ENCODE measurements at places on chromosomes 13 and 19. TPM values are rescaled to one million over a fixed set of nuclear protein-coding genes. Genes with fewer than 3 reads are reported as not detected.

Gene ACTN4
- total RNA-seq = 519 TPM

Gene CLIP3
- 6.3 TPM for total RNA-seq

GRCh38 chr13:79869326-79869725, 388.4 kb downstream of the NDFIP2 start:
- DNase-seq = no peak

DNA sequence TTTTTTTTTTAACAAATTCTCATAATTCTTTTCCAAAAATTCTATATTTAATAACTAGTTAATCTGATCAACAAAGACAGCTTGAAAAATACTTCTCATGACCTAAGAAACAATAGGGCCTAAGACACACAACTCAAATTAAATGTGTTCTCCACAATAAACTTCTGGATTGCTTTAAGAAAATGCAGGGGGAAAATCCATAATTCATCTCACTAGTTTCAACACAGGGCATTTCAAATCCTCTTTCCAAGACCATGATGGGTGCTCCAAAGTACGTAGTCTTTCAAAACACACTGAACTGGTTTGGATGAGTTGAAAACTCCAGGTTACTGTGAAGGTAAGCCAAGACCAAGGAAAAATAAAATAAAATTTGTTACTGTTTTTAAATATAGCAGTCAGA, 62.6 kb downstream of the DCLK1 start:
- DNase-seq = no peak

- DNase-seq = peak; percentile 39
These were observed 752 bp upstream of the EDNRB start for GRCh38 chr13:77919246-77919920.

GRCh38 chr19:39778763-39779162, at the start of gene LEUTX:
LEUTX (plus strand) TSS chr19:39778854; CDS start chr19:39778921, 67 bp downstream.
- DNase-seq = no peak

DNA sequence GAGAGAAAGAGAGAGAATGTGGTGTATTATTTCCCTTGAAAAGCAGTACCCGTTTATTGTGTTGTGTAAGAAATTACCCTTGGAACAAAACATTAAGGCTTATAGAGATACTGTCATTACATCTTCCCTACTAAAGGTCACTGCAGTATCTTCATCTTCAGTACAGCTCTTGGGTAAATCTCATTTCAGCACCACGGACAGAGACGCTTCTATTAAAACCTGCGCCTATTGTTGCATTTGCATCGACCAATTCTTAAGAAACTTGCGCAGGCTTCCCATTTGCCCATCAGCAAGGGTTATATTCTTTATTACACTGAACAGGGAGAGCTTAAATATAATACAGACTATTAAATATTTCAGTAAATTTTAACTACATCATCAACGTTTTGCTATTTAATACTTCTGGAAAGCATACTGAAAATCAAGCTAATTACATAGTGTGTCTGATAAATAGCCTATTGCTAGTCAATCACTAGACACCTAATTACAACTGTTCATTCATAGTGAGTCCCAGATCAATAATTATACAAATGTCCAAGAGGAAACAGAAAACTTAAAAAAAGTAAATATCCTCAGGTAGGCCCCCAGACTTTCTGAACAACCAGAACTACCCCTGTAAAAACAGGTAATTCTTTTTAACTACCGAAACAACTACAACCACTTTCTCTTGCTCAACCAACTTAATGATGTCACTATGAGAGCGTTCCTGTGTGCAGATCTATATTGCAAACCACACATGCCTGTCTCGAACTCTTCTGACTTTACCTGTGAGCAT, 350.6 kb downstream of the LIG4 start:
- peak; percentile 25 for DNase-seq

GRCh38 chr19:42166316-42166715, 34.1 kb upstream of the POU2F2 start:
- no peak for DNase-seq

DNA sequence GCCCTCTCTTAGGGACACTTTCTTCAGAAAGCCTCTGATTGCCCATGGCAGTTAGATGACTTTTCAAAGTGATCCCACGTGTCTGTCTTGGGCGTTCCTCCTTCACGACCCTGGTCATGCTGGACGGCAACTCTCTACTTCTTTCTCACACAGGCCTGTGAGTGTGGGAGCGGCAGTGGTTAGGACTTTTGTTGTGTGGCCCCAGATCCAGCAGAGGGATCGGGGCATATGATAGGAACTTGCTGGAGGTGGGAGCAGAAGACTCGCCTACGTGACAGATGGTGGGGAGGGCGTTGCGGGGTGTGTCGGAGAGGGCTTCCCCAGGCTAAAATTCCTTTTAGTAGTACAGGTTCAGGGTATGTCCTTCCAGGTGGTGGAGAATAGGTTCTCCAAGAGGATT, 289.5 kb upstream of the MAB21L1 start:
- DNase-seq = no peak

Gene RFXAP
- total RNA-seq = 1.2 TPM

Gene PSG4
- total RNA-seq = 0.98 TPM

- no peak for DNase-seq
These were observed 2.9 kb upstream of the ADPRHL1 start for GRCh38 chr13:113456116-113456702.

DNA sequence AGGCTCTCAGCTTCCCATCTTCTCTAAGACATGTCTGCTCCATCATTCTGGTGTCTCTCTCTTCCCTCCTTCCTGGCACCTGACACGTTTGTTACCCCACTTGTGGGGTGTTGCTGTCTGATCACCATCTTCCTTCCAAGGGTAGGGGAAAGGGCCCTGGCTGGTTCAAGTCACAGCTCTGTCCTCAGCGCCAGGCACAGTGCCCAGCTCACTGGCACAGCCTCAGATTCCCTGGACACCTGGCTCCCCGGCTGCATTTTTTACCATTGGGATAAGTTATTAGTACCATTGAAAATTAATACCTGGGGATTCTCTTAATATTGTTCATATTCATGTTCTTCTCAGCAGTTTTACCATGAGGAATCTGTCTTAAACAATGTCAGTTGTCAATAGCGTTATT, 50.8 kb upstream of the LDLR start:
- DNase-seq = no peak

Gene PTGIR
- not detected for total RNA-seq

Gene GRIK5
- total RNA-seq = 0.06 TPM

Gene P2RY11
- total RNA-seq = 3.5 TPM

GRCh38 chr13:114124921-114125320, 7.5 kb downstream of the RASA3 start:
- peak; percentile 85 for DNase-seq

- peak; percentile 71 for DNase-seq
These were observed 85.2 kb downstream of the EDNRB start for GRCh38 chr13:77833331-77833863.

DNA sequence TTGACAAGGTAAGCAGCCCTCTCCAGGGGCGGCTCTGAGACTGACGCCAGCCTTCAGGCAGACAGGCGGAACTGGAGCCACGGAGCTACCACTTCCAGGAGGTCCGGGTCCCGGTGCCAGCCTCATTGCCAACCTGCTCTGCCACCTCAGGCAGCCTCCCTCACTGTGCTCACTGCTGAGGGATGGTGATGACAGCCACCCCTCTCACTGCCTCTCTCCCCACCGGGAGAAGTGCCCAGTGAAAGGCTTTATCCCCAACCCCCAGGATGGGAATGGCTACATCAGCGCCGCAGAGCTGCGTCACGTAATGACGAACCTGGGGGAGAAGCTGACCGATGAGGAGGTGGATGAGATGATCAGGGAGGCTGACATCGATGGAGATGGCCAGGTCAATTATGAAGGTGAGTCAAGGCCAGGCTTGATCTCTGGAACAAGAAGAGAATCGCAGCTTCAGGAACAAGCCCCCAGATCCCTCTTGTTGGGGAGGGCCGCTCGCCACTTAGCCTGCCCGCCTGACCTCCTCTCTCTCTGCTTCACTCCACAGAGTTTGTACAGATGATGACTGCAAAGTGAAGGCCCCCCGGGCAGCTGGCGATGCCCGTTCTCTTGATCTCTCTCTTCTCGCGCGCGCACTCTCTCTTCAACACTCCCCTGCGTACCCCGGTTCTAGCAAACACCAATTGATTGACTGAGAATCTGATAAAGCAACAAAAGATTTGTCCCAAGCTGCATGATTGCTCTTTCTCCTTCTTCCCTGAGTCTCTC, 7.6 kb downstream of the CALM3 start:
- no peak for DNase-seq

- DNase-seq = peak; percentile 68
These were observed 1.1 kb downstream of the UBXN6 start for GRCh38 chr19:4456476-4456842.

- no peak for DNase-seq
These were observed 1.6 kb upstream of the CYP2B6 start for GRCh38 chr19:40989453-40989852.

GRCh38 chr19:52453324-52454094, at the start of gene ZNF578:
ZNF578 (plus strand) TSS chr19:52453553; CDS start chr19:52501846, 48,293 bp downstream.
- DNase-seq = peak; percentile 86

DNA sequence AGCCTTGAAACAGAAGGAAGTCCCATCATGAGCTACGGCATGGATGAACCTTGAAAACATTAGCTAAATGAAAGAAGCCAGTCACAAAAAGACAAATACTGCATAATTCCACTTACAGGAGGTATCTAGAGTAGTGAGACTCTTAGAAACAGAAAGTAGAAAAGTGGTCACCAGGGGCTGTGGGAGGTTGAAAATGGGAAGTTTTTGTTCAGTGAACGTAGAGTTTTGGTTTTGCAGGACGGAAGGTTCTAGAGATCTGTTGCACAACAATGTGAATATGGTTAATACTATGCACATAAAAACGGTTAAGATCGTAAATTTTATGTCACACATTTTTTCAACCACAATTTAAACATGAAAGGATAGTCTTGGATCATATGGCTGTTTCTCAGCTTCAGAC, 11.9 kb upstream of the SLC10A2 start:
- no peak for DNase-seq

GRCh38 chr19:34184880-34185491, 12.7 kb downstream of the LSM14A start:
- no peak for DNase-seq

DNA sequence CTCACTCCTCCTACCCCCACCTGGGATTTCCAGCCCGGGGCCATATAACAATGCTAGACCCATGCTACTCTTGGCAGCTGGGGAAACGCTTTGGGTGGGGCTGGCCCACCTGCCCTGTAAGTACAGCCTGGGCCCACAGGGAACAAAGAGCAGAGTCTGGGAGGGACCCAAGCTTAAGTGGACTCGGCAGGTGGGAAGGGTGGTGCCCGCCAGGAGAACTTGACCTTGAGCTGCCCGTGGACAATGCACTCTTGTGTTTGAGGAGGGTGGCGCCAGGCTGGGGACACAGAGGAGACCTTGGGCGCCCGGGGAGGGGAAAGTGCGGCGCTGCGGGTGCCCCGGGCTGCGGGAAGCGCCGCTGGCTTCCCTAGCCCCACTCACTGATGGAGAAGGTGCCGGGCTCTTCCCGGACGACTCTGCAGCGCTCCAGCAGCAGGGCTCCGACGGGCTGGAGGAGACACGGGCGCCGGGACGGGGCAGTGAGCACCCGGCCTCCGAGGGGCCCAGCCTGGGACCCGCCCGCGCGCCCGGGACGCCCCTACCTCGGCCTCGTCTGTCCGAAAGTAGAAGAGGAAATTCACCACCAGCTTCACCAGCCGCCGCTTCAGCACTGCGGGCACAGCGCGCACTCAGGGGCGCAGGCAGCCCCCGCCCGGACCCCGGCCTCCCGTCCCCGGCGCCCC, 607 bp downstream of the PLEKHJ1 start:
- no peak for DNase-seq

- DNase-seq = no peak
These were observed 46.3 kb upstream of the MTIF3 start for GRCh38 chr13:27496536-27497273.

Gene KRTDAP
- not detected for total RNA-seq

DNA sequence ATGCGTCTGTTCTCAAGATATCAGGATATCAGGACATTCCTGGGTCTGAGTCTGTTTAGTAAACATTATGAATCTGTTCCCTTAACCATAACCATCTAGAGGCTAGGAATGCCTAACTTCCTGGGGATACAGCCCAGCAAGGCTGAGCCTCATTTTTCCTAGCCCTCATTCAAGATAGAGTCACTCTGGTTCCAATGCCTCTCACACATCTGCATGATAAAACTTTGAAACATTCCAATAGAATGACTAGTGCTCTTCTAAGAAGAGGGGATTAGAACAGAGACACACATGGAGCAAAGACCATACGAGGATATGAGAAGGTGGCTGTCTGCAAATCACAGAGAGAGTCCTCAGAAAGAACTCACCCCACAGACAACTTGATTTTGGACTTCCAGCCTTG, 20.6 kb upstream of the CABP5 start:
- no peak for DNase-seq

Gene MED16
- total RNA-seq = 36.3 TPM

DNA sequence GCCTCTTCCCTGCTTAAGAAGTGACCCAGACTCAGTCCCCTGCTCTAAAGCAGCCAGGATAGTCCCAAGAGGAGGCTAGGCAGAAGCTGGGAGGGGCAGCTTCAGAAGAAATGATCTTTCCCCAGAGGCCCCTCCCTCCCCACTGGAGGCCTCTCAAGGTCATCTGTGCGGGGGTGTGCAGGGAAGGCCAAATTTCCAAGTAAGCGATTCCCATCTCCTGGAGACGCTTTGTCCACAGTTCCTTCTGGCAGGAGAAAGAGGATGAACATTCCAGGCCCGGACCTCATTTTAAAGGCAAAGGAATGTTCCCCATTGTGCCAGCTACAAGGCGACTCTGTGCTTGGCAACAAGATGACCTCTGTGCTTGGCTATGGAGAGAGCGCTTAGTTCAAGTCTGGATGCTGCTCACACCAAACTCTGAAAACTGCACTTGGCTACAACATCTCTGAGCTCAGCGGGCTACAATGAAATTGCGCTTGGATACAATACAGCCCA, 23.5 kb downstream of the COL5A3 start:
- no peak for DNase-seq

DNA sequence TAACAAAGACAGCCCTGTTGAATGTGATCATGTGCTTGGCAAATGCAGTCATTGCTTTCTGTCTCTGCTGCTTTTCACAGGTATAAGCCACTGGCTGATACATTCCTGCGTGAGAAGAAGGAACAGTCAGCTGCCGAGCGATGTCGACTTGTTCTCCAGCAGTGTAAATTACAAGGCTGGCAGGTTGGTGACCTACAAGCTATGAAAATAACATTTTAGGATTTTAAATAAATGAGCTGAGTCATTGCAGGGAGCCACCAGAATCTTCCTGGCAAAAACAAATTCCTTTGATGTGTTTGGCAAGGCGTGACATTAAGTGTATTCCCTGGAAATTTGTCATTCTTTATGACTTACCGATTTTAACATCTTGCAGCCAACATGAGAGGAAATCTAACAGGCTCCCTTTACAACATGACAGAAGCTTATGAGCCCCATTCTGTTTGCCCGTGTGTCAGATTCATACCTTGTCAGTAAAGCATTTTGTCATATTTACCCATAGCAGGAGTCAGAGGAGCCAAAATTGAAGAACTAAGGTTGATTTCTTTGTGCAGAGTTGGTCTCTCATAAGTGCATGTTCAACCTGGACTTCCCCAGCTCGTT, 471.4 kb downstream of the MYO16 start:
- peak; percentile 2 for DNase-seq

Gene IGFL4
- total RNA-seq = not detected
